AG09319 (cell line): ENCODE measurements at places on chromosomes 4 and X.

- DNase-seq, result peak; percentile 59
Measured at GRCh38 chr4:82798168-82799005, at the start of gene SCD5. TSS of gene SCD5 (minus strand) at chr4:82798796. CDS start at chr4:82798537, 259 bp downstream.

DNA sequence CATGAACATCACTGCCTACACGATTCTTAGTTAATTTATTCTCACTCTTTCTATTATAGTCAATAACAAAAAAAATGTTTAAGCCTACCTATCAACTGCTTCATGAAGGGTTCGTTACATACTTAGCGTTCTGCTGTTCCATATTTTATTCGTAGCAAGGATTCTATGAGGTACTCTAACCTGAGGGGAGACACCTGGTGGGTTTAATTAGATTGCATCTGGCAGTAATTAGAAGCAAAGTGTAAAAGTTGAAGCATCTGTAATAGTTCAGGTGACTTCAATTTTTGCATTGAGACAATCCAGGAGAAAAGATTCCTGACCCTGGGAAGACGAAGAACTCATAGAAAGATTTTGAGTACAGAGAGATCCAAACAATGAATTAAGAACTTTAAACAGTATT is 1655.8 kb upstream of the TENM3 start:
- DNase-seq, result no peak

GRCh38 chrX:115147220-115147619 is 42.0 kb upstream of the RBMXL3 start:
- DNase-seq, result no peak

DNA sequence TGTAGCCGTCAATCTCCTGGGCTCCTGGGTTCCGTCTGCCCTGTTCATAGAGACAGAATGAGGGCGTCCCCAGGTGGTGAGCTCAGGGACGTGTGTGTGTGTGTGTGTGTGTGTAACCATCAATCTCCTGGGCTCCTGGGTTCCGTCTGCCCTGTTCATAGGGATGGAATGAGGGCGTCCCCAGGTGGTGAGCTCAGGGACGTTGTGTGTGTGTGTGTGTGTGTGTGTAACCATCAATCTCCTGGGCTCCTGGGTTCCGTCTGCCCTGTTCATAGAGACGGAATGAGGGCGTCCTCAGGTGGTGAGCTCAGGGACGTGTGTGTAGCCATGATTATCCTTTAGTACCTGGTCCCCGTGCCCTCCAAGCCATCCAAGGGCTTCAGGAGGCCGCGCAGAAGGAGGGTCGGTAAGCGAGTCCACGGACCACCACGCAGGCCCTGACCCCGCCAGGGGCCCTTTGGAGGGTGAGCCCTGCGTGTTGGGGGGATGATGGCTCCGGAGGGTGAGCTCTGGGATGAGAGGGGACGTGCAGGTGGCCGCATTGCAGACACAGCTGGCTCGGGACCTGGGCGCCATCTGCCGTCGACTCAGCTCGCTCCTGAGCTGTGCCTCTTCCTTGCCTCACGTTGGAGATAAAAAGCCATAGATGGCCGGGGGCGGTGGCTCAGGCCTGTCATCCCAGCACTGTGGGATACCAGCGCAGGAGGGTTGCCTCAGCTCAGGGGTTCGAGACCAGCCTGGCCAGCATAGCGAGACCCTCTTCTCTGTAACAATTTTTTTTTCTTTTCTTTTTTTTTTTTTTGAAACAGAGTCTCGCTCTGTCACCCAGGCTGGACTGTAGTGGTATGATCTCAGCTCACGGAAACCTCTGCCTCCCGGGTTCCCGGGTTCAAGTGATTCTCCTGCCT is 5.4 kb upstream of the GTPBP6 start:
- peak; percentile 16 for DNase-seq

DNA sequence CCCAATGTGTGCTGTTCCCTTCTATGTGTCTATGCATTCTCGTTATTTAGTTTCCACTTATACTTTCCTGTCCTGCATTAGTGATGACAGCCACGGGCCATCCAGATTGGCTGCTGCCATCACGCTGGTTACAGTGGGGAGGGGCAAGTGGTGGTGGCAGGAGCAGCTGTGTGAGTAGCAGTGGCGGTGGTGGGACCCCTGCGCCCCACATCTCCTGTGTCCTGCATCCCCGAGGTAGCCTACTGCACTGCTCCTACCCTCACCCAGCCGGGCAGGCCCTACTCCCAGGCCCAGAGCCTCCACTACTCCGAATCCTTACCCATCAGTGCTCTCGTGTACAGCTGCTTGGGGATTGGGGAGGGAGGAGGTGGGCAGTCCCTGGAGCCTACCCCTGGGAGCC is 798.7 kb upstream of the AGA start:
- DNase-seq, result no peak

- DNase-seq, result no peak
Measured at GRCh38 chr4:61805979-61806378, 605.9 kb downstream of the ADGRL3 start.

DNA sequence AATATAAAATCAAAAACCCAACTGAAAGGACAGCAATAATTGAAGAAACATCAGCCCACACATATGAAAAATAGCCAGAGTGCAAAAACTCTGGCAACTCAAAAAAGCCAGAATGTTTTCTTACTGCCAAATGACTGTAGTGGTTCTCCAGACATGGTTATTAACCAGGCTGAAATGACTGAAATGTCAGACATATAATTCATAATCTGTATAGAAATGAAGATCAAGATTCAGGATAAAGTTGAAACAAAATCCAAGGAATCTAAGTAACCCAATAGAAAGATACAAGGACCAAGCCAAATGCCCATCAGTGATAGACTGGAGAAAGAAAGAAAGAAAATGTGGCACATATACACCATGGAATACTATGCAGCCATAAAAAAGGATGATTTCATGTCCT is 553.3 kb upstream of the KLHL4 start:
- DNase-seq, result no peak

- no peak for DNase-seq
Measured at GRCh38 chrX:71910643-71910985, at the start of gene NHSL2. TSS of gene NHSL2 (plus strand) at chrX:71910845.

DNA sequence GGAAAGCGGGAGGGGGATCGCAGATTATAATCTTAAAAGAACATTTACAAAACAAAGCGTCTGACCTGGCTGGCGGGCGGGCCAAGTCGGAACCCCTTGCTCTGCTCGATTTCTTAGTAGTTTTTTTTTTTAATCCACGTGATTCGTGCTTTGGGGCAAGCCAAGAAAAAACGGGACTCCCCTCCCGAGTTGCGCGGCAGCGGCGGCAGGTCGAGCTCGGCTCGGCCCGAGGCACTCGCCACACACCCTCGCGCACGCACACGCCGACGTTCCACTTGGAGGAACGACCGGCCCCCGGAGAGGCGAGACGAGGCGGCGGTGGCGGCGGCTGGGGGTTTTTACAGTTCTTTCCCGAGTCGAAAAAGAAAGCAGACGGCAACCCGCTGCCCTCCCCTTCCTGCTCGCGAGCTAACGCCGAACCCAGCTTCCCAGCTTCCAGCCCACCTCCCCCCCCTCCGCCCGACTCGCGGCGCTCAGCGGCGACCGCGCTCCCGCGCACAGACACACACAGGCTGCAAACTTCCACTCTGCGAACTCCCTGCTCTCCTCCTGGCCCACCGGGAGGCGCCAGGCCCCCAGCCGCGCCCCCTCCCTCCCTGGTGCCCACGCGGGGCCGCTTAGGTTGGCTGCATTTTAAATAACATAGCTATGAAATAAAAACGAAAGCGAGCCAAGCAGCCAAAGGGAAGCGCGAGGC is 1.2 kb downstream of the BCOR start:
- DNase-seq, result no peak
